ENCODE measurements at places on chromosomes 7 and 10.

DNA sequence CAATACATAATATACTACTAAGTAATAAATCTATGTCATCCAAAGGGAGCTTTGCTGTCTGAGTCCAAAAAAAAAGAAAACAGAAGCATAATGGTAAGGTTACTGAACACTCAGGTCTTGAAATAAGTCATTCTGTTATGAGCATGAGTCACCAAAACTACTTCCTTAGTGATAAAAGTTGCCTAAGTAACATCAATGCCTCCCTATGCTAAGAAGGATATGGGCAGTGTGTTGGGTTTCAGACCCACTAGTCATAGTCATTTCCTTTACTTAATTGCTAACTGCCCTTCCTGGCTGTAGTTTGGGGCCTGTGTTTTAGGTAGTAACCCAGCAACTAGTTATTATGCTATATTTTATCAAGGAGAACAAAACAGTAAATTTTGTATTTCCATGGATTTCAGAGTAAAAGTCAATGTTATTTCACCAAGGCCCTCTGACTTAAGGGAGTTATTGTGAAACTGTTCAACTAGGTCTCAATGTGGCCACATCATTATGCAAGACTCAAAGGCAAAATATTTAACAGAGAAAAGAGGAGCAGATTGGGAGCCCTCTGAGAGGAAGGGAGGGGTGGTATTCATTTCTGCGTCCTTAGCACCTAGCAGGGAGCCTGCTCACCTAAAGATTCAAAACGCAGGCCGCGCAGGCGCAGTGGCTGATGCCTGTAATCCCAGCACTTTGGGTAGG lies 11.7 kb upstream of the VIM start:
- DNase-seq = no peak

DNA sequence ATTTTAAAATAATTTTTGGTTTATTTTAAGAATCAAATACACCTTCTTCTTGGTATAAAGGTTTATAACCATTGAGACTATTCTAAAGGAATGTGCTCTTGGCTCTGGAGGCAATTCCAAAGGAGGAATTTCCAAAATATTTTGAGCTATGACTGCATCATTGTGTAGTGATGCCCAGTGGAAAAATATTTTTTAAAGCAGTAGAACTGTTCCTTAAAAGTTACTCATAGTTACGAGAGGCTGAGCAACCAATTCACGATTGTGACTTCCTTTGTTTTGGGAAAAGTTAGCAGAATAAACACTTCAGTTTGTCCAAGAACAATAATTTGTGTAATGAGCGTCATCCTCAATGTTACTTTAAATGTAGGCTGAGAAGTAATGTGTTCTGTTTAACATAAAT lies 233.6 kb downstream of the BAMBI start:
- no peak for DNase-seq

DNA sequence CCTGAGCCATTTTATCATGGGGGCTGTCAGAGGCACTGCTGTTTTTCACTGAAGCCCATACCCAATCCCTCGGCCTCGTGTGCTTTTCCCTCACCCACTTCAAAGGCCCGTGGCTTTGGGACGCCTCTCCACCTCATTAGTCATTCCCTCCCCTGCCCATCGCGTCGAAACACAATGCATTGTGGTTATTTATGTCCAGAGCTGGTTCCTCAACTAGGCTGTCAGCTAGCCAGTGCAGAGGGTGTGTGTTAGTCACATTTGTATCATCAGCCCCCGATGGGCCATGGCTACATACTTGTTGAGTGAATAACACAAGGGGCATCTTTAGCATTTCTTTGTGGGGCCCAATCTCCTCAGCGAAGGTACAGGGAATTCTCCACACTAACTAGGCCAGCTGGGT lies 3.8 kb upstream of the CRCP start:
- no peak for DNase-seq

DNA sequence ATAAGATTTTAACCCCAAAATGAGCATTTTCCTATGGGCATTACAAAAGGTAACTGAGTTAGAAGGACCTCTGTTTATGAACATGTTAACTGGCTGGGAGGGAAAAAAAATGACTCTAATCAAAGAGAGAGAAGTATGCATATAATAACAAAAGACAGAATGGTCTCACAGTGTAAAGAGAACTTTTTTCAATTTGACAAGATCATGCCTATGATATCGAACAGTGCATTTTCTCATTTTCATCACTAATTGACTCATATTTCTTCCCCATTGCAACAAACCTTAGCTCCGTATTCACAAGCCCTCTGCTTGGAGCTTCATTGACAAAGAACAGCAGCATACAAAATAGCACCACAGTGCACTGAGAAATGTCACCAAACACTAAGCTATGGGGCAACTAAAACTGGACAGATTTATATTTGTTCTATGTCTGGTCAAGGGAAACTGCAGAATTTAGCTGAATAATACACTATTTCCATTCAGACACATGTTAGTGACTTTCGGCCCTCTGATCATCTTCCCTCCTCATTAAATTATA lies 45.6 kb downstream of the SMURF1 start:
- no peak for DNase-seq
